Activated CD8-positive, alpha-beta memory T cell treated with anti-CD3 and anti-CD28 coated beads for 1 hour (primary cell): ENCODE measurements at places on chromosomes 7 and 10.

GRCh38 chr10:124701881-124702656 lies 42.1 kb downstream of the FAM53B start:
- DNase-seq = no peak

GRCh38 chr10:5396556-5397300 lies 7.9 kb downstream of the TUBAL3 start:
- DNase-seq = no peak

DNA sequence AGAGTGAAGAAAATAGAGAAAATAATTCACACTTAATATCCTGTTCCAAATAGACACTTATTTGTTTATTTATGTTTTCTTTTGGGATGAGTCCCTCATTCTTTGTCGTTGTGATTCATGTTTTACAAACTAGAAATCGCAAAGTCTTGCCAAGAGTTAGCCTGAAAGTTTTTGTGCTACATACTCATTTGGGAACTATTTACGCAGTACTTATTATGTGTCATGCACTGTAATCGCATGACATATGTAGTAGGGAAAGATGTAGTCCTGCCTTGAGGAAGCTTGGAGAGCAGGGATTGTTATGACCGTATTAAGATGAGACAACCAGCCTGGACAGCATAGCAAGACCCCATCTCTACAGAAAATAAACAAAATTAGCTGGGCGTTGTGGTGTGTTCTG lies 189.3 kb downstream of the ABCA13 start:
- DNase-seq = no peak

- no peak for DNase-seq
Measured at GRCh38 chr10:101233443-101233842, 4.2 kb upstream of the LBX1 start.

GRCh38 chr10:32204606-32205005 lies 142.4 kb downstream of the EPC1 start:
- no peak for DNase-seq

- no peak for DNase-seq
Measured at GRCh38 chr10:4820804-4821401, 5.1 kb upstream of the AKR1E2 start.

- DNase-seq = no peak
Measured at GRCh38 chr7:18530224-18531179, 35.0 kb downstream of the HDAC9 start.

GRCh38 chr7:142796501-142797390 lies 26.0 kb downstream of the PRSS2 start:
- DNase-seq = no peak

DNA sequence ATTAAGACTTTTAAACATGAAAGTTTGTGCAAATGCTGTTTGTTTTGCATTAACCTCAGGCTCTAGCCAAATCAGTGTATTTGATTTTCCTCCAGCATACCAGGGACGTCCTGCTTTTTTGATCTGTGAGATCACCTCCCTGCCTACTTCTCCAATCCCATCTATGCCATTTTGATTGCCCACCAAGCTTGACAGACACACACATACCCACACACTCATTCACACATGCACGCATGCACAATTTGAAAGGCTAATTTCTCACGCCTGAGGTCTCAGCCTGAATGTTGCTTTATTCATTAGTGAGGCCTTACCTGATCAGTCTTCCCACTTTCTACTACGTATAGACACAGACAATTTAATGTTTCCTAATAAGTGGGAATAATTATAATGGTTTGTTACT lies 53.5 kb downstream of the CDK13 start:
- no peak for DNase-seq

DNA sequence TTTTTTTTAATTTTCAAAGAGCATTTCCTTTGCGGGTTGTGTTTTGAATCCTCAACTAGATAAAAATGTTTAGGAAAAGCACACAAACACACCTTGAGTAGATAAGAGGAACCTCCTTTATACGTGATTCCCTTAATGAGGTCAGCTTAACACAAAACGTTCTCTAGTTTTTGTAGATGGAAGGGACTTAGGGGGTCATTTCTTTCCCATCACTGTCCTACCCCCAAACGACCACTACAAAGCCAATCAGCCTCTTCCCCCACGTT lies 1.2 kb downstream of the SUV39H2 start:
- DNase-seq = no peak

- DNase-seq = no peak
Measured at GRCh38 chr7:15715435-15715834, 29.0 kb upstream of the MEOX2 start.

DNA sequence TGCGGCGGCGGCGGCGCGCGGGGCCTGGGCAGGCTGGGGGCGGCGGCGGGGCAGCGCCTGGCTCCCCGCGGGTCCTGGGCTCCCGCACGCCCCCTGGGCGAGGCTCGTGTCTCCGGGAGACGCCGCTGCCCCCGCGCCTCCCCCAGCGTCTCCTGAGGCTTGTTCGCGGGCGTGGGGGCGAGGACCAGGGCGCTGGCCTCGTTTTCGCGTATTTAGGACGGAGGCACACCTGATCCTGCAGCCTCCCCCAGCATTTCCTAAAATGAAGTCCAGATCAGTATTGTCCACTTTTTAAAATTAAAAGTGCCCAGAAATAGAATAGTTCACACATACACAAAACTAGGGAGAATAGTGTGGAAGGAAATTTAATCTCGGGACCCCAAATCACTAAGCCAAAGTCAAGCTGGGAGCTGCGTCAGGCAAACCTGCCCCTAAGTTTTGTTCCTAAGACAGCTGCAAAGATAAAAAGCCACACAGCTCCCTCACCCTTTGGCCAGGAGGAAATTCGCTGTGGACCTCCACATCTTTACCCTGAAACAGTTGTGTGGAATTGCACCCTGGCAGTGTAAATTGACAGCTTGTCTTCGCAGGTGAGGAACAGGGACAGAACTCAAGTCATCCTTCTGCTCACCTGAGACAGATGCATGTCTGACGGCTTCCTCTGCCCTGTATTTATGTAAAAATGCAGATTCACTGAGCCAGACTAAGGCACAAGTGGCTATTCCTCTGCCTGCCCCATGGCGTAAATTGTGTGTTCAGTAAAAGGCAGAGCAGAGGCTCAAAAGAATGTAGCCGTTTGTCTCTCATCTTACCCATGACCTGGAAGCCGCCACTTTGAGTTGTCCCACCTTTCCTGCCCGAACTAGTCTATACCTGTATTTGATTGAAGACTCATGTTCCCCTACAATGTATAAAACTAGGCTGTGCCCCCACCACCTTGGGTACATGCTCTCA lies 740 bp downstream of the GALNT11 start:
- no peak for DNase-seq

DNA sequence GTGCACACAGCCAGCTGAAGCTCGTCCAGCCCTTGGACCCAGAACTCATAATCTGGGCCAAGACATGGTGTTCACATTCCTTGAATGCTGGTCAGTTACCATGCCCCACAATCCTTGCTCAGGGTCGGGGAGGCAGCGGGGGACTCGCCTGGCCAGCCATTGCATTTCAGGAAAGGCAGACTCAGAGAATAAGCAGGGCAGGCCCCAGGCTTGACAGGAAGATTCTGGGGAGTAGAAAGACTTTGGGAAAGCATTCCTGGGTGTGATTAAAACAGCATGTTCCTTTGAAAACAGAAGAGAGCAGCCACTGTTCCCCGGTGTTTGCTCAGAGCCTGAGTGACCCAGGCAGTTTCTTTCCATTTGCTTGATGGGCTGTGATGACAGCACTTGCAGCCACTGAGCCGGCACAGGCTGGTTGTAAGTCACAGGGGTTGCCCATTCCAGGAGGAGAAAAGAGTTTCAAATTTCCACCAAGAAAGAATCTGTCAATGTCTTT lies 473.7 kb downstream of the TYW1 start:
- no peak for DNase-seq

DNA sequence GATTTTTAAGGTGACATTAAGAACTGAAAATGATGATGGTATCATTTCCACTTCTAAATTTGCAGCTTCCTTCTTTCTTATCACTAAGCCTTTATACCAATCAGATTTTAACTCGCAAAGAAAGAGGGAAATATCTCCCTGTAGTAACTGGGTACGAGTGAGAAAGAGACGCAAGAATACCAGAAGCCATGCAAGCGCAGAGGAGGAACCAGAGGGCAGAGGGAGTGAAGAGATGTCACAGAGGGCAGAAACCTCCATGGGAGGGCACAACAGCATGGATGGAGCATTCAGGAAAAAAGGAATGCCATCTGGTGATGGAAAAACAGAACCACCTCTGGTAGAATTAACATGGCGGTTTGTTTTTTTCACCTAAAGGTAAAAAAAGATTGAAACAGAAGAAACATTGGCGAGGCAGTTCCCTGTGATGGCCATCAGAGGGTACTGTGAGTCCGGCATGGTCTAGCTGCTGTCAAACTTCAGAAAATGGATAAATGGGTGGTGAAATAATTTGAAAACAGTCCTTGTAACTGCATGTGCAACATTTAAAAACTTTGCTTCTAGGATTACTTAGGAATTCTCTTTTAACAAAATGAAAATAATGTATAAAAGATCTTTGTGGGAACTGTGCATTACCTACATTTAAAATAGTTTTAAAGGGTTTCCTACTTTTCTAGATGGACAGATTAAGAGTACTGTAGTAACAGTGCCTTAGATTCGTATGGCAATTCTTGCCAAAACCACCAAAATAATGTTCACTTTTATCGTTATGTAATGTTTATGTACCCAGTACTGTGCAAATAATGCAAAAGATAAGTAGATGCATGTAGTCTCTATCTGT lies 91.8 kb downstream of the ARHGAP12 start:
- DNase-seq = no peak

GRCh38 chr7:36400036-36400435 lies 10.4 kb downstream of the ANLN start:
- DNase-seq = no peak

DNA sequence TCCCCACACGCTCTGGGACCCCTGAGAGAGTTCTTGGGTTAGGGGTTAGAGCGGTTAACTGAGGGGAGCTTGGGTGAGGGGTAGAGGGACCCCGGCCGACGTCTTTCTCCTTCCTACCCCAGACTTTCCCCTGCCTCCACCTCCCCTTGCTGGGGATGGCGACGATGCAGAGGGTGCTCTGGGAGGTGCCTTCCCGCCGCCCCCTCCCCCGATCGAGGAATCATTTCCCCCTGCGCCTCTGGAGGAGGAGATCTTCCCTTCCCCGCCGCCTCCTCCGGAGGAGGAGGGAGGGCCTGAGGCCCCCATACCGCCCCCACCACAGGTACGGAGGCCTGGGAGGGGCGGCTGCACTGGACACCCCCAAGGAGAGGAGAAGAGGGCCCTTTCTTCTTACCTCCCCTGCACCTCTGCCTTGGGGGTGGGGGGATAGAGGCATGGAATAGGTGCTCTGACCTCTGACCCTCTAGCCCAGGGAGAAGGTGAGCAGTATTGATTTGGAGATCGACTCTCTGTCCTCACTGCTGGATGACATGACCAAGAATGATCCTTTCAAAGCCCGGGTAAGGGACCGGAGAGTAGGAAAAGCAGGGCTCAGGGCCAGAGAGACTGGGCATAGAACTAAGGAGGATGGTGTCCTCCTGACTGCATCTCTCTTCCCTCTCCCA lies 1.1 kb downstream of the ZYX start:
- no peak for DNase-seq

DNA sequence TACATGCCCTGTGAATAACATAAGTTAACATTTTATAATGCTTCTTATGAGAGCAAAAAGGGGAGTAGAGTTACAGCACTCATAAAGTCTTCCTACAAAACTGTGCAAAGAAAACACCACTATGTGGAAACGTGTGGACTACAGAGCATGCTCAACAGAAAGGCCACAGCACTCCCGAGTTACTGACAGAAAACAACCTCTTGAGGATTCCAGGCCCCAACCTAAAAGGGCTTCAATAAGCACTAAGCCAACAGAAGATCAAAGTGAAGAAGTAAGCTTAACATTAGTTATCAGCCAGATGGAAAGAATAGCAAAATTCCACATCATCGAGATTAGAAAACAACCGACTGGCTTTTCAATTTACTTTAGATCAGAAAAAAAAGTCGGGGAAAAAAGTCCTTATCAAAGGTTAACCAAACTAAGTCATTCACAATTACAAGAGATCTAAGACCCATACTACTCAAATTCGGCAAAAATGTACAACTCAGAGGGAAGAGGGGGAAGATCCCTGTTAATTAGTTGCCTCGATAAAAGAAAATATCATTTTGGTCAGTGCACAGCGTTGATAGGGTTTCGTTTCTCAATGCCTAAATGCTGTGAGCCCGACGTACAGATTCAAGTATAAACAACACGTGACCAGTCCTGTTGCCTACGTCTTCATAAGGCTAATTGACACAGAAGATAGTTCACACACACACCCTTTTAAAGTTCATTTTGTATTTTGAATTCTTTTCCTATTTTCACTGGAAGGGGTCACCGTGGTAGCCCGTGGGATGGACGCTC lies 1.4 kb downstream of the KBTBD2 start:
- DNase-seq = no peak

DNA sequence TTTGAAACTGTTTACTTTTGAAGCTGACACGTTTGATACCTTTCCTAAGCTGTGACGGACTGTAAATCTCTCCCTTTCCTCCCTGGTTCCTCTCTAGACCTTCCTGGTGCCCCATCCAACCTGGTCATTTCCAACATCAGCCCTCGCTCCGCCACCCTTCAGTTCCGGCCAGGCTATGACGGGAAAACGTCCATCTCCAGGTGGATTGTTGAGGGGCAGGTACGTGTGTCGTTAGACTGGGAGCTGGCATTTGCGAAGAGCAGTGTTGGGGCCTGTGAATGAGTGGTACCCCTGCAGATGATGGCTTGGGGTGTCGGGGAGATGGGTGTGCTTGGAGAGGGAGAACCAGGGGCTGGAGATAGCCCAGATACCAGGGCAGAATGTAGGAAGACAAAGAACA lies 602.7 kb upstream of the FOXK1 start:
- DNase-seq = no peak

GRCh38 chr10:26525586-26525985 lies 87.4 kb downstream of the APBB1IP start:
- no peak for DNase-seq

DNA sequence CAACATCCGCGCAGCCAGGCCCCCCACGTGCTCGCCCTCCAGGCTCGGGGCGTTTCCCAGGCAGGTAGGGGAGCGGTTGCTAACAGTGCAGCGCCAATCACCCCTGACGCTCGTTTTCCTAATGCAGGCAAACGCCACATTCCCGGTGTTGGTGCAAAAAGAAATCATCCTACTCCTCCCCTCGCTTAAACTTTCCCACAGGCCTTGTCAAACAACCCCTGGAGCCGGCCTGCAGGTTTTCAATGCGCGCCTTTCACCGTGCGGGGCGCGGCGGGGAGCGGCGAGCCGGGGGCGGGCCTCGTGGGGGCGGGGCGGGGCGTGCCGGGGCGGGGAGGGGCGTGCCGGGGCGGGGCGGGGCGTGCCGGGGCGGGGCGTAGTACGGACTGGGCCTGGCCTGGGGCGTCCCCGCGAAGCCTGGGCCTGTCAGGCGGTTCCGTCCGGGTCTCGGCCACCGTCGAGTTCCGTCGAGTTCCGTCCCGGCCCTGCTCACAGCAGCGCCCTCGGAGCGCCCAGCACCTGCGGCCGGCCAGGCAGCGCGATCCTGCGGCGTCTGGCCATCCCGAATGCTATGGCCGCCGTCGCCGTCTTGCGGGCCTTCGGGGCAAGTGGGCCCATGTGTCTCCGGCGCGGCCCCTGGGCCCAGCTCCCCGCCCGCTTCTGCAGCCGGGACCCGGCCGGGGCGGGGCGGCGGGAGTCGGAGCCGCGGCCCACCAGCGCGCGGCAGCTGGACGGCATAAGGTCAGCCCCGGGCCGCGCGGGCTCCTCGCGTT lies at the start of gene ECHDC3:
ECHDC3 (plus strand) TSS at position 374 of the 770 bp plus-strand sequence; CDS start at position 569, 195 bp downstream.
- peak; percentile 37 for DNase-seq
